Stimulated activated CD8-positive, alpha-beta memory T cell treated with anti-CD3 and anti-CD28 coated beads, Interleukin-12 subunit alpha, Interleukin-12 subunit beta, amount 100 ng/mL, for 4 hours (primary cell): ENCODE measurements at places on chromosomes 3 and 15.

DNA sequence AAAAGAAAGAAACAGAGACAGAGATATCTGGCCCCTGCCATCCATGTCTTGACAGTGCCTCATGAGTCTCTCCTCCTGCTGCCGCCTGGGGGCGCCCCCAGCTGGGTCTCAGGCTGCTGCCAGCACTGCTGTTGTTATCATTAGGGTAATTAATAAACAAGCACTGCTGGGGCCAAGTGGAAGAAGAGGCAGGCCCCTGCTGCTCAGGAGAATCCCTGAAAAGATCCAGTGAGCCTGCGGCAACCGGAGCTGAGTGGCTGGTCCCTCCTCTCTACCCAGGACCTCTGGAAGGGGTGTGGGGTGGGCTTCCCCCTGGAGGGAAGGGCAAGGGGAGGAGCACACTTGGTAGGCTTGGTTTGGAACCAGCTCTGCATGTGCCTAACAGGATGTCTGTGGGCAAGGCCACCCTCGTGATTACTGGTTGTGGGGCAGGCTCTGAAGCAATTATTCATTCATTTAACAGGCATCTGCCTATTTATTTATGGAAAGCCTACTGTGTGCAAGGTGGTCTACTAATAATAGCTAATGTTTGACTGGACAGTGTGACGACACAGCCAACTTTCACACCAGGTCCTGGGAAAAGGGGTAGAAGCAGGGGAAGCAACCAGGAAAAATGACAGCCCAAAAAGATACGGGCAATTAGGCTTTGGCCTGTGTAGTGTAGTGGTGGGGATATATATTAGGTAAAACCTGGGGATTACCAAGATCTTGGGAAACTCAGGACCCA, 1.2 kb upstream of the TYRO3 start:
- peak; percentile 55 for DNase-seq

GRCh38 chr15:42184296-42184695, 23.8 kb downstream of the VPS39 start:
- DNase-seq: no peak

GRCh38 chr15:63396152-63396928, 14.7 kb upstream of the CA12 start:
- no peak for DNase-seq

DNA sequence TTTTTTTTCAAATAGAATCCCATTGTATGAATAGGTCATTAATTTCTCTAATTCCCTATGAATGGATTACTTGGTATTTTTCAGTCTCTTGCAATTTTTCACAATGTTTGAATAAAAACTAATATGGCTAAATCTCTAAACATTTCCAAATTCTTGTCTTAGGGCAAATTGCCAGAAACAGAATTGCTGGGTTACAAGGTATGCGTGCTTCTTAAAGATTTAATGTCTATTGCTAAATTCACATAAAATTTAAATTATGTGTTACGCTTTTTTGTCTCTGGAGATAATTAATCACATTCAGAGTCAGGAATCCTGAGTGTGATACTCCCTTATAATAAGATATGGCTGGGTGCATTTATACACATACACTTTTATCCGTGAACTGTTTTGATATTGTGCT, 264.5 kb upstream of the TBL1XR1 start:
- DNase-seq: no peak

GRCh38 chr15:41180206-41180789, 50.3 kb downstream of the EXD1 start:
- DNase-seq: no peak

- DNase-seq: no peak
These were observed 237.1 kb downstream of the RYR3 start for GRCh38 chr15:33547876-33548275.

GRCh38 chr15:61938249-61938648, 122.0 kb downstream of the VPS13C start:
- DNase-seq: no peak

DNA sequence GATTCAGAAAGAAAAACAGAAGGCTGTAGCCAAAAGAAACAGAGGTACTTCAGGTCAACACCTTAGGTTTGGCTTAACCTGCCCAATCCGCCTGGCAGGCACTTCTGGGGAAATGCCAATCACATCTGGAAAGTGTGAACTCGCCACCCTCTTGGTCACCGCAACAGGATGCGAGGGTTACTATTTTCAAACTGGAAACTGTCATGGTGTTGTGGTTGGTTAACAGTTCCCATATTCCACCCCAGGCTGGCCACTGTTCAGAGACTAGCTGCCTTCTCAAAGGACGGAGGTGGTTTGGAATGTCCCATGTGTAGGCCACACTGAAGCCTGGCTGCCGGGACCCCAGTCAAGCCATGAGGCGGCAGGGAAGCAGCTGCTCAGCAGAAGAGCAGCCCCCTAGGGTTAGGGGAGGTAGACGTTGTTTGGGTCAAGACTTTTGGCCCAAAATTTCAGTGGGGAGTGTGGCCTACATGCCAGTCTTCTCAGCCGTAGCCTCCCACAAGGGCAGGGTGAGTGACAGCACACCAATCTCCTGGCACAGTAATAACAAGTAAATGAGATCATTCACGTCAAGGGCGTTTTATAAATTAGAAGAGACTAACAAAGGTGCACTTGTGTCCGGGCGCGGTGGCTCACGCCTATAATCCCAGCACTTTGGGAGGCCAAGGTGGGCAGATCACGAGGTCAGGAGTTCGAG, 54.6 kb downstream of the UMPS start:
- no peak for DNase-seq

- no peak for DNase-seq
These were observed 323.4 kb downstream of the CHST2 start for GRCh38 chr3:143442814-143443447.

DNA sequence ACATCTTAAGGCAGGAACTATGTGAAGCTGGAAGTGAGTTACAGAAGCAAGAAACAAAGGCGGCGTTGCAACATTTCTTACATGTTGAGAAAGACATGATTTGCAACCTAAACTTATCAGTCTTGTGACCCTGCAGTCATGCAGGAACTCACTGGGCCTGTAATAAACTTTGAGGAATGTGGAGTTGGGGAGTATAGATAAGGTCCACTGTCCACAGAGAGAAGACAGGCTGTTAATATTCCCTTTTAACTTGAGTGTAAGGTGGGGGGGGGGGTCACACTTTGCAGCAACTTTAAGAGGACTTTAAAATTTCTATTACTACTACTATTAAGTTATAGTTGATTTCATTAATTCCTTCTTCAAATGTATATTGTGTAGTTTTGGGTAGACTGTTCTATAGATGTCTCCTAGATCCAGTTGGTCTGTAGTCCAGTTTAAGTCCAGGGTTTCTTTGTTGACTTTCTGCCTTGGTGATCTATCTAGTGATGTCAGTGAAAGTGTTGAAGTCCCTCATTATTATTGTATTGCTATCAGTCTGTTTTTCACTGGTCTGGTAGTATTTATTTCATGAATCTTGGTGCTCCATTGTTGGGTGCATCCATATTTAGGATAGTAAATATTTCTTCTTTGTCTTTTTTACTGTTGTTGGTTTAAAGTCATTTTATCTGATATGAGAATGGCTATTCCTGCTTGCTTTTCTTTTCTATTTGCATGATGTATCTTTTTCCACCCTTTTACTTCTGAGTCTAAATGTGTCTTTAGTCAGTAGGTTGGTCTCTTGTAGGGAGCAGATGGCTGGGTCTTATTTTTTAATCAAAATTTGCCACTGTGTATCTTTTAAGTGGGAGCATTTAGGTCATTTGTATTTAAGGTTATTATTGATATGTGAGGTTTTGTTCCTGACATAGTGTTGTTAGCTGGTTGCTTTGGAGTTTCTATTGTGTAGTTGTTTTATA, 15.6 kb upstream of the FAM98B start:
- no peak for DNase-seq

- DNase-seq: no peak
These were observed 71.7 kb upstream of the ARL6 start for GRCh38 chr3:97692831-97693230.

DNA sequence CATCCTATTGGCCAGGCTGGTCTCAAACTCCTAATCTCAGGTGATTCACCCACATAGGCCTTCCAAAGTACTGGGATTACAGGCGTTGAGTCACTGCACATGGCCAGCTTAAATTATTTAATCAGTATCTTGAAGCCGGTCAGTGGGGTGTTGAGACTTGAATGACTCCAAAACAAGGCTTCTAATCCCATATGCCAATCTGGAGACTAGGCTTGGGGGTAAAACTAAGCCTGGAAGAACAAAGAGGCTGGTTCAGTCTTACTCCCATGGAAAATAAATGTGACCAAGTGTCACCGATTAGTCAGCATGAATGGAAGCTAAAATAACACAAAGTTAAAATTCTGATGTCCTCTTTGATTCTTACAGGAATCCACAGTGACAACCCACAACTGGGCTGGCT, 509.1 kb downstream of the FOXP1 start:
- no peak for DNase-seq

DNA sequence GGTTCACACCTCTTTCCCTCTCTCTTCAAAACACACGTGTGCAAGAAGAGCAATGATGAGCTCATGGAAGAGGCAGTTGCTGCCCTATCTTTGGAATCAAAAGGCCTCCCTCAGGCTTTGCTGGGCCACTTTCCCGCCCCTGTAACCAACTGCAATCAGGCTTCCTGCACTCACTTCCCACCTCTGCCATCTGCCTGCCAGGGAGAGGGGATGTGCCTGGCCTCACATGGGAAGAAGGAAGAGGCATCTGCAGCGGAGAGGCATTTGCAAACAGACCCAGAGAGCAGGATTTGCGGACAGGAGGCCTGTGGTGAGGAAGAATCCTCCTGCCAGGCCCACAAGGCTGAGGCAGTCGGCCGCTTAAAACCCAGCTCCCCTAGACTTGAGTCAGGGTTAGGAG, 175.6 kb upstream of the ATP10A start:
- no peak for DNase-seq

- no peak for DNase-seq
These were observed 30.7 kb downstream of the NBEAL2 start for GRCh38 chr3:47010111-47010712.

DNA sequence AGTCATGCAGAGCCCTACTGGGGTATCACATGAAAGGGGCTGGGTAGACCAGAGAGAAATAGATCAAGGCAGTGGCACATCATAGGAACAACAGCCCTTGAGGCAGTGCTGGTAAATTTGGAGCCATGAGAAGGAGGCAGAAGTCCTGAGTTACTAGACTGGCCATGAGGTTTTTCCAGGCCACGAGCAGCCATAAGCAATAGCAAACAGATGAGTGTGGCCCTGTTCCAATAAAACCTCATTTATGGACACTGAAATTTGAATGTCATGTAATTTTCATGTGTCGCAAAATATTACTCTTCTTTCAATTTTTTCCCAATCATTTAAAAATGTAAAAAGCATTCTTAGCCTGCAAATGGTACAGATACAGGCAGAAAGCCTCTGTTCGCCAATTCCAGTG, 28.1 kb upstream of the LRRN1 start:
- no peak for DNase-seq

GRCh38 chr3:133016838-133017309, 21.3 kb upstream of the TMEM108 start:
- DNase-seq: no peak

- no peak for DNase-seq
These were observed 44.3 kb downstream of the ADGRG7 start for GRCh38 chr3:100653604-100654294.

DNA sequence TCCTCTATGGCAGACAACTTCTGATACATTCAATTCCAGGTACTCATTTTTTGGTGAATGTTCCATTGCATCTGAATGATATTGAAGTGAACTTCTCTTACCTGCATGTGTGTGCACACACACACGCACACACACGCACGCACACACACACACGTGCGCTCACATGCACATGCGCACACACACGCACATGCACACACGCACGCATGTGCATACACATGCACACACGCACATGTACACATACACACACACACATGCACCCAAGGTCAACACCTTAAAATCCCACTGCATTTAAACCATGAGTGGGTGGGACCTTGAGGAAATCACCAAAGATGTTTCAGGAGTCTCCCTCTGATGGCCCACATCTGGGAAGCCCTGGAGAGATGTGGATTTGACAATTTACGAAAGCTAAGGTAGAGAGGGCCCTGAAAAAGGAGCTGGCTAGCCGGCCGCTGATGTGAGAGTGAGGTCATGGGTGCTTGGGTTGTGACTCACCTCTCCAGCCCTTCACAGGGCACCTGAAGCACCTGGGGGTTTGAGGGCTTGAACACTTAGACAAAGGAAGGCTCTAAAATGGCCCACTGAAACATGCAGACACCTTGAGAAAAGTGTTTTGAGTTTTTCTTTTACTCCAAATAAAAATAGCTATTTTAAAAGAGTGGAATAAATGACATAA, 269.1 kb upstream of the LRRFIP2 start:
- DNase-seq: no peak

DNA sequence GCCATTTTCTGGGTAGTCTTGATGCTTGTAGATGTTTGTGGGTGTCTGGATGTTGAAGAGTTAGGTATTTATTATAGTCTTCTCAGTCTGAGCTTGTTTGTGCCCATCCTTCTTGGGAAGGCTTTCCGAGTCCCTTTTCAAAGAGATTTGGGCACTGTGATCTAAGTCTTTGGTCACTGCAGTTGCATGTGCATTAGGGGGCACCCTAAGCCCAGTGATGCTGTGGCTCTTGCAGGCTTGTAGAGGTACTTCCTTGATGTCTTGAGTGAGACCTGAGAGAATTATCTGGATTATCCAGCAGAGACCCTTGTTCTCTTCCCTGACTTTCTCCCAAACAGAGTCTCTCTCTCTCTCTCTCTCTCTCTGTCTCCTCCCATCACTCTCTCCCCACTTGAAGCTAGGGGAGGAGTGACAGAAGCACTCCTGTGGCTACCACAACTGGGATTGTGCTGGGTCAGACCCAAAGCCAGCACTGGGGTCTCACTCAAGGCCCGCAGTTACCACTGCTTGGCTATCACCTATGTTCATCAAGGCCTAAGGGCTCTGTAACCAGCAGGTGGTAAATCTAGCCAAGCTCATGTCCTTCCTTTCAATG, 68.5 kb downstream of the TMCO5A start:
- no peak for DNase-seq

DNA sequence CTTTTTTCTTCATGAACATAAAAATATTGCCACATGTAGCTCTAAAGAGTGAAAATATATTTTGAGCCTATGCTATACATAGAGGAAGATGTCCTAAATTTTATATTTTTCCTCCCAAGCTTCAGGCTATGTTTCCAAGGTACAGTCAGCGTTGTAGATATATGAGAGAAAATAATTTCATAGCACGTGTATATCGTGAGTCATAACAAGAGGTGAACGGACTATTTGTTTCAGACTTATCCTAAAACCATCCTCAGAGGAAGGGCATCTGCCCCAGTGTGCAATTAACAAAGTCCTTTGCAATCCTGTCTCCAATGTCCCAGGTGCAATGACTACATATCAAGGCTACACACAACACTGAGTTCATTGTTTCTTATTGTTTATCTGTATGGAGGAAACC, 177.3 kb upstream of the ARRDC4 start:
- no peak for DNase-seq

DNA sequence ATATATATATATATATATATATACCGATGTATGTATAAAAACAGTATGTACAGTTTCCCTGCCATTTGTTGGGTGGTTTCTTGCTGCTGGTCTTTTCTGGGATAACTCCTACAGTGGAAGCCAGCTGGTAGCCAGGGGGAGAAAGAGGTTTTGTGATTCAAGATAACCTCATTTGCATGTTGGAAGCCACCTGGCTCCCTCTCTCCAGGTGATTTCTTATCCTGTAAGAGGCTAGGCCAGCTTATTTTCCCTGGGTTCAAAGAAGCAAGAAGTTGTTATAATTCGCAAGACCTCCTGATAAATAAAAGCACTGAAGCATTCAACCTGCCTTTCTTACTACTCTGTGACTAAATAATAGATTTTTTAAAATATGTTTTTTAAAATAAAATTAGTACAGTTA, 443.3 kb downstream of the VGLL3 start:
- no peak for DNase-seq
